IMR-90 (cell line): ENCODE measurements at places on chromosomes 3 and 15. TPM values are rescaled to one million over a fixed set of nuclear protein-coding genes. Genes with fewer than 3 reads are reported as not detected.

The GP9 gene
- not detected in 2 replicates for total RNA-seq

The COL7A1 gene
- total RNA-seq, result 3.1 and 4.1 TPM in 2 replicates

- DNase-seq, result no peak
Observed at GRCh38 chr3:43960448-43960840, 269.7 kb downstream of the ABHD5 start.

- DNase-seq, result no peak
Observed at GRCh38 chr3:138384531-138384930, 36.2 kb downstream of the MRAS start.

DNA sequence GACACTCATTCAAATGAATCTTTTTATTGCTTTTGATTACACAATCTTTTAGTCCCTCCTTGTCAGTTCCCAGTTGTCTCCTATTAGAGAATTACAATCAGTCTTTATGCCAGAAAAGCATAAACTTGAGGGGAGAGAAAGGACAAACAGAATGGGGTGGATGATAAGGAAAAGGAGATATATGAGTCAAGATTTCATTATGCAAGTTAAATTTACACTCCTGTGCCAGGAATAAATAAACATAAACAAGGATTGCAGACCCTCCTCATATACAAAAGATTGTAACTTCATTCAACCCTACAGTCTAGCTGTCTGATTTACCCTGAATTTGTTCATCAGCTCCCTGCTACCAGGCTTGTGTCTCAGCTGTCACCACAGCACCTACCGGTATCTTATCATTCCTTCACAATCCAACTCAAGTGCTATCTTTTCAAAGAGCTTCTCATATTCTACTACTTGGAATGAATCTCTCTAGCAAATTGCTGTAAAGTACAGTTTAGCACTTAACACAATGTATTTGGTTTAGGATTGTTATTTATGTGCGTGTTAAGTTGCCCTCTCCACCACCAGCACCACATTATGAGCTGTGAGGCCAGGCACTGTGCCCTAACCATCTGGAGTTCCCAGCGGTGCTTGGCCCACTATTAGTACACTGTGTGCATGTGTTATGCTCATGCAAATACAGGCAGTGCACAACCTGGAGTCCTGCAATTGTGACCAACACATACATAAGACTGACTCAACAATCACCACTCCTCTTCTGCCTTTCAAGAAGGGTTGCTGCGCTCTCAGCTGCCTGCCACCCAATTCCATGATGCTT is 504.1 kb downstream of the TBL1XR1 start:
- DNase-seq, result no peak
